ENCODE measurements at places on chromosomes 3 and 15.

DNA sequence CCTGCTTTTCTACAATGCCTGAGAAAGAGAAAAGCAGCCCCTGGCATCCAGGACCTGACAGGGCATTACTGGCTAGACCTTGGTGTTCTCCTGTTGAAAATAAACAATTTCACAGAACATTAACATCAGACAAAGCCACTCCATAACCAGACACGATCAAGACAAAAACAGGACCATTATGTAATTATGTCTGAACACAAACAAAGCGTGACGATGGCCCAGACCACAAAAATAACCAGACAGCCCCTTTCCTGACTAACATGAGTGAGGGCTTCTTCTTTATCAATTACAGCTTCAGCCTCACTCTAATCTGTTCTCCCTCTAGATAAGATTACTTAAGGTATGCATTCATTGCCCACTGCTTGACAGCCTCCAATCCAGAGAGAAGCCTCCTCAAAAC lies 172.7 kb upstream of the LMCD1 start:
- no peak for DNase-seq

DNA sequence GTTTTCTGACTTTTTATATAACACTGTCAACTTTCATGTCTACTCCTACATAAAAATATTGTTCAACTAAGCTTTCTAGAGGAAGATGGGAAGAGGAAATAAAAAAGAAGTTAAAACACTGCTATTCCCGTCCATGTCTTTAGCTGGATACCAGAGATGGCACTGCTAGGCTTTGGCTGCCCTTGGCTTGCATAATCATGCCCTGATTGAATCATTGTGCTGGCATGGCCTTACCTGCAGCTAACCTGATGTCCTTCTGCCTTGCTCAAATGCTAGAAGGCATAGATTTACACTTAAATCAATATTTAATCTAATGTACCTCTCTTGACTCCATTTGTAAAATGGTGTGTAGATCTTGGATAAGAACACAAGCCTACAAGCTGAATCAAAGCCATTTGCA lies 539.7 kb upstream of the IL12A start:
- no peak for DNase-seq

GRCh38 chr15:64536244-64536836 lies 76.0 kb downstream of the ZNF609 start:
- no peak for DNase-seq

DNA sequence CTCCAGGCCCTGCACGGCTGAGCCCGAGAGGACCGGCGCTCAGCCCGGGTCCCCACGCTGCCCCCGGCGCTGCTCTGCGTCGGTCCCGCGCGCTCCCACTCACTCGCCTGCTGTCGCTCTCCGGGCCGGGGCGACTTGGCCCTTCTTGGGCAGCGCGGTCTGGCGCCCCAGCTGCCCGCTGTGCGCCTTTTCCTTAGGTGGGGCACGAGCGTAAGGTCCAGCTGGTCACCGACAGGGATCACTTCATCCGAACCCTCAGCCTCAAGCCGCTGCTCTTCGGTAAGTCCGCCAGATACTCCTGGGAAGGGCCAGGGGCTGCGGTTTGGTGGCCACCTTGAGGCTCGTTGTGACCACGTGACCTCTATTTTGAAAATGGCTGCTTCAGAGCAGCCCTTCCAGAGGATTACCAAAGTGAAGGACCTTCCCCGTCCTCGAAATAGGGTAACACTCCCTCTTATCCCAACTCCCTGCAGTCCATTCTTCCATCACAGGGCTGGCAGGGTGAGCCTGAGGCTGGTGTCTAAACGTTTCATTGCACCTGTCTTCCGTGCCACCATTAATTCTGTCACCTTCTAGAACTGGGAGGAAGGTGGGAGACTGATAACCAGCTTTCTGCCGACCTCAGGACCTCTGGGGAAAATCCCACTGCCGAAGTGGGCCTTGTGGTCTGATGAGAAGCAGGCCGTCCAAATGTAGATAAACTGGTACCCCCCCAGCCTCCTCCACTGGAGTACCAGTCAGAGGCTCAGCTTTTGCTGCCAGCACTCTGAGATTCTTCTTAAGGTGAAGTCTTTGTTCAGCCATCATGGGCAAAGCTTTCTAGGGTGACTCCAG lies 812 bp downstream of the P4HTM start:
- no peak for DNase-seq

DNA sequence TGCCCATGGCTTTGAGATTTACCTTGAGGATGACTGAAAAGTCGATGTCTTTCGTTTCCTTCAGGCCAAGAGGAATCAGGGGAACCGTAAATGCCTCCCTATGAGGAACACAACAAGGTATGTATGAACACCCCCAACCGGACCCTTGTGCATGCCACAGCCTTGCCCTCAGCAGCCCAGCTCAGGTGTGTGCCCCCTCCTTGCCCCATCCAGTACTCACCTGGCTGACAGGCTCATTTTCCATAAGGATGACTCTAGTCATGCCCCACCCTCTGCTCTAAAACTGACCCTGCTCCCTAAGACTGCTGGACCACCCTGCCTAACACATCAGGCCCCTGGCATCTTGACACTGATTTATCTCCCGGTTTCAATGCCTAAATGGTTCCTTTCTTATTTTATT lies 270.0 kb downstream of the GOLGA6L6 start:
- no peak for DNase-seq

DNA sequence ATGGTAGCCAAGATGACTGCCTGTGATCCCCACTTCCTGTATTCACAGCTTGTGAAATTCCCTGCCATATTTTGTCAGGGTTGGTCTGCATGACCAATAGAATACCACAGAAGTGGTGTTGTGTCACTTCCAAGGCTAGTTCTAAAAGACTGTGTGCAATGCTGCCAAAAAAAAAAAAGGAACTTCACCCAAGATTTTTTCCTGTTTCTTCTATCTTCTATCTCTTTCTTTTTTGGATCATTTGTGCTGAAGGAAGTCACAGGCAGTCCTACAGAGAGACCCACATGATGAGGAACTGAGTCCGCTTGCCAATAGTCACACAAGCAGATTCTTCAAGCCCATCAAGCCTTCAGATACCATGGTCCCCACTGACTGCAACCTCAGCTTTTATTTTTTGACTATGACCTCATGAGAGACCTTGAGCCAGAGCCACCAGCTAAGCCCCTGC lies 18.1 kb upstream of the RAF1 start:
- no peak for DNase-seq

- DNase-seq, result no peak
Measured at GRCh38 chr3:166285001-166285400, 447.8 kb upstream of the BCHE start.

- DNase-seq, result no peak
Measured at GRCh38 chr3:106343811-106344210, 475.0 kb upstream of the CBLB start.

GRCh38 chr3:187352581-187353575 lies 15.3 kb upstream of the RTP4 start:
- no peak for DNase-seq

Measured in stimulated activated CD8-positive, alpha-beta memory T cell treated with anti-CD3 and anti-CD28 coated beads, Interleukin-2, amount 100 ng/mL, for 48 hours (primary cell).